ENCODE measurements at places on chromosomes 16 and 17.

GRCh38 chr17:19261426-19261825, 24.3 kb downstream of the EPN2 start:
- DNase-seq = no peak

GRCh38 chr17:39729280-39729851, 966 bp downstream of the MIEN1 start:
- no peak for DNase-seq

DNA sequence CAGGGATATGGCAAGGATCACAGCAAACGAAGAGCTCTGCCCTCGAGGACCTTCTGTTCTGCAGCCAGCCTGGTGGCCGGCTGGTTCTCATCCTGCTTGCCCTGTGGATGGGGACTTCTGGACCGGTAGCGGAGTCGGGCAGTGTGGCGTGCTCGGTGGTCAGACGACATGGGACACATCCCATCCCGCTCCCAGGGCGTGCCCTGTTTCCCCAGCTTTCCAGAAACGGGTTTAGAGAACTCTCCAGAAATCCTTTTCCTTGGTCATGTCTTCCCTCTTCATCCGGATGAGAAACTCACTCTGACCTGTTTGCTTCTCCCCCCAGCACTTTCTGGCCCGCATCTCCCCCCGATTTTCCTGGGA, 115.8 kb downstream of the OR1D5 start:
- DNase-seq = no peak

GRCh38 chr17:44307387-44308186, 814 bp upstream of the RUNDC3A start:
- no peak for DNase-seq
